ENCODE measurements at places on chromosomes 7 and 10.

DNA sequence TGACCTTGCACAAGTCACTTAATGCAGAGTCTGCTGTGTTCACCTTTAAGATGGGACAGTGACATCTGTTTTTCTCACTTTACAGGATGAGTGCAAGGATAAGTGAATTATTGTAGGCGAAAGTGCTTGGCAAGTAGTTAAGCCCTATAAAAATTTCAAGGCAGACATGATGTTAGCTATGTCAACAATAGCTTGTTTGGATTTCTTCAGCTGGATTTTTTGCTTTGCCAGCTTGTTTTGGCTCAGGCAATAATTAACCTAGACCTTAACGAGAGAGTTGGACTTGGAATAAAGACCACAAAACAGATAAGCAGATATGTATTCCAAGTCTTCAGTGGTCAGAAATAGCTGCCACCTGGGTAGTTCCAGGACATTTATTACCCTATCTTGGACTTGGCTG is 255.2 kb downstream of the ARL4A start:
- peak; percentile 10 for DNase-seq

DNA sequence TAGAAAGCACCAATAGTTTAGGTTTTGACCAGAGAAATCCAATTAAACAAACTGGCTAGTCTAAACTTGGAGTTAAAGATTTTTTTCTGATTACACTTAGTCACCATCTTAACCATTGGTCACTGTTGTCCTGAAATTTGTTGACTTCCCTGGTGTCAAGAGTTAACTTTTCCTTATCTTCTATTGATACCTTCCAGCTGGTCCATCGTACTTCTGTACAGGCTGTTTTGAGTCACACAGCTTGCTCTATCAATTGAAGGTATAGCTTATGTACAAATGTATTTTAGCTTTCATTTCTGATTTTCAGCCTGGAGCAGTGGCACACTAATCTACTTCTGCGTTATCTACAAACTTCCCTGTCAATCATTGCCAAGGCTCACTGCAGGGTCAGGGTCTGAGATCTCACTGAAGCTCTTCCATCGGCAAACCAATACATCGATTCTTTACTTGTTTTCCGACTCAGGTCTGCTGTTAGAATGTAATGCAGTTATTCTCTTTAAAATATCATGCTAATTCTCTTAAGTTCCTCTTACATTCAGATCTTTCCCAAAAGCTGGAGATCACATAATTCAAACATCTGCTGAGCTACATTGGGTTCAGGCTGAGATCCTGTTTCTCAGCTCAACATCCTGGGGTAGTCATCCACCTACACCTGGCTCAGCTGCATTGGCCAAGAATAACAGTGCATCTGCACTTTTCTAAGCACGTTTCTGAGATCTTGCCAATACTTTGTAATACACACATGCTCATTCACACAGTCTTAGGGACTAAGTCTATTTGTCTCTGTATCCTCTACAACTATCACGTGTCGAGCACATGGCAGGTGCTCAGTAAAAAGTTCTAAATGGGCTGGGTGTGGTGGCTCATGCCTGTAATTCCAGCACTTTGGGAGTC is 11.3 kb downstream of the MRPS33 start:
- no peak for DNase-seq

- no peak for DNase-seq
Measured at GRCh38 chr10:22259280-22259679, 41.5 kb upstream of the EBLN1 start.

DNA sequence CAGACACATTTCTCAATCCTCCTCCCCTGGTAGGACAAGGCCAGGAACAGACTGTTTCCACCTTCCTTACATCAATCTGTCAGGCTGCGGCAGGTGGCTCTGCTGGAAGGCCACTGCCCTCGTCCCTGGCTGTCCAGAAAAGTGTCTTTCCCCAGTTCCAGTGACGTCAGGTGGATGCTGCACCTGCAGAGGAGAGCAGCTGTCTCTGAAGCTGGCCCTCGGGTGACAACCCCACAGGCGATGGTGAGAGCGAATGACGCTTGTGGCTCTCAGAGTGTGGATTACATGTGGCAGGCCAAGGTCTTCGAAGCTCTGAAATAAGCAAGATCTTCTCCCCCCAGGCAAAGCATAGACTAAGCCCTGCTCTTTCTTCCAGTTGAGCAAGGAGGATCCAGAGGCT is 146.9 kb upstream of the RET start:
- no peak for DNase-seq

DNA sequence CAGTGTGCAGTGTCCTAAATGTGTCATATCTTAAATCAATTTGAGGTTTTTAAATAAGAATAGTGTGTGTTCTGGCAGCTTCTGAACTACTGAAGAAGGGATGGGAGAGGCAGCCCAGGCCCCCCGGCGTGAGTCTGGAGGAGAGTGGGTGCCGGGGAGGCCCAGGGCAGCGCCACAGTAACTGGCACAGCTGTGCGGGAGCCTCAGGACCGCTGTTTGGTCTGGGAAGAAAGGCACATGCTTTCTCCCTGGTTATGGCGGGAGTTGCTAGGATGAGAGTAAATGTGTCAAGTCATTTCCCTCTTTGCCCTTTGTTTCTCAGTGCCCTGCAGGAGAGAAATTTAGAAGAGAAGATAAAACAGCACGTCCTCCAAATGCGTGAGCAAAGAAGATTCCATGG is 31.9 kb upstream of the PWWP2B start:
- no peak for DNase-seq

GRCh38 chr7:24200407-24200966 is 83.5 kb upstream of the NPY start:
- no peak for DNase-seq

GRCh38 chr7:129532375-129532774 is 30.0 kb downstream of the SMKR1 start:
- DNase-seq, result no peak

DNA sequence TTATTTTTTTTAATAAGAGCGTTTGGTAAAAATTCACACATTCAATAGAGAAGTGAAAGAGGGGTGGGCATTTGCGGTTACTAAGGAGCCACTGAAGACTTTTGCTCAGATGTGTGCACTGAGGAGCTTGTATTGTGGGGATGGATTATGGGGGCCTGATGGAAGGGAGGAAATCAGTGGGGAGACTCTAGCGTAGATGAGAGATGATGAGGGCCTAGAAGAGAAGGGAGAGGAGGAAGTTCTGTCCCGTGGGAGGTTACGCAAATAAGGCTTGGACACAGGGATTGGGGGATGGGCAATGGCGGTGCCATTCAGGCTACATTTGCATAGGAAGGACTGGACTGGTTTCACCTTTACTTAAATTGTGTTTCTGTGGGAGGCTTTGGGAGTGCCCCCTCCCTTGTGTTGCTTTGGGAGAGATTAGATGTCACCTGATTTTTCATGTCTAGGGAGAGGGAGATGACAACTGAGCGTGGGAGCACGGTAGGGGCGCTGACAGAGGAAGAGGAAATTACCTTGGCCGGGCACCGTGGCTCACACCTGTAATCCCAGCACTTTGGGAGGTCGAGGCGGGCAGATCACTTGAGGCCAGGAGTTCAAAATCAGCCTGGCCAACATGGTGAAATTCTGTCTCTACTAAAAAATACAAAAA is 2.2 kb upstream of the HIP1 start:
- DNase-seq, result no peak

- DNase-seq, result no peak
Measured at GRCh38 chr10:128221807-128222206, 95.6 kb upstream of the MKI67 start.

DNA sequence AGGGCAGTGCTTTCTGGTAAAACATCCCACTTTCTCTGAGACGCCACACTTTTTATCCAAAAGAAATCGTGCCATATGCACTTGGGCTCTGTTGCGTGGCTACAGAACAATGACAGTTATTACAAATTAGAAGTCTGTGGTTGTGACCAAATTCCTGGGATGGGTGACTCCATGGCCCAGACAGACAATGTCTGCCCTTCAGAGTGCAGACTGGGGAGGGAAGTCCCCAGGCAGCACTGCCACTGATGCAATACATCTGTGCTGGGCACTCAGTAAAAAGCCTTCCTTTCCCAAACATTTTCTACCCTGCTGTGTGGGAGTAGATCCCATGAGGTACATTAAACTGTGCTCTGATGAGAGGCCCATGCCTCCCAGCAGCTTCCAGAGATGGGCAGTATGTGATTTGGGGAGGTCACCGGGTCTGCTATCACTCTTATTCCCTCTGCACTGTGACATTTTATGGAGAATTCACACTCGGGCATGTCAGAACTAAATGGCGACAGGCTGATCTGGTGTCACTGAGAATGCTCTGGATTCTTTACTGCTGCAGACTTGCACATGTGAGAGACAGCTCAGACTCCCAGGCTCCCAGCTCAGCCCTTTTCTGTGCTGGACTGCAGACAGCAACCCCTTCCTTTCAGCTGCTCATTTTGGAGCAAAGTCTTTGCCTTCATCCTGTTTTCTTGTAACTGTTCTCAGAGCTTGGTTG is 243.5 kb upstream of the ZNF32 start:
- DNase-seq, result no peak

DNA sequence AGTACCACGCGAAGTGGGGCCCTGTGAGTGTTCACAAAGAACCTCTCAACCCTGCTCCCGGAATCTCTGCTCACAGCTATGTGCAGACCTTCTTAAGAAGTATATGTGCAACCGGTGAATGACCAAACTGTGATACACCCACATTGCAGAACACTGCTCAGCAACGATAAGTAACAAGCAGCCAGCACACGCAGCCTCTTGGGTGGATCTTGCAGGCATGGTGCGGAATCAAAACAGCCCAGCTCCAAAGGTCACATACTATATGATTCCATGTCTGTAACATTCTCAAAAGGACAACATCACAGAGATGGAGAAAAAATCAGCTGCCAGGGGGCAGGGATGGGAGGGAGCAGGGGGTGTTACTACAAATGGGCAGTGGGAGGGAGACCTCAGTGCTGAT is 101.6 kb downstream of the DLG5 start:
- no peak for DNase-seq

DNA sequence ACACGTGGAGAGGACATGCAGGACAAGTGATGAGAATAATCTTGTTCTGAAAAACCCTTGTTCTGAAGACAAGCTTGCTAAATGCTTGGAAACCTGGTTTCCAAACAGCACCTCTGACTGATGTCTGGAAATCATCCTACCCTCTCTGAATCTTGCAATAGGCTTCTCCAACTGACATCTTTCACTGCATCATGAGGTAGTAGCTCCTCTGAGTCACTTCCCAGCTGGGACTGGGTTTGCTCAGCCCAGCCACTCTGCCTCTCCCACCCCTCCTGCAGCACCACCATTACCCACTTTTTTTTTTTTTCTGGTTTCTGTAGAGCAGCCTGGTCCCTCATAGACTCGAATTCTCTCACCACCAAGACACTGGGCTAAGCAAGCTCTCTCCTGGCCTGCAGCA is 919.8 kb downstream of the GRID1 start:
- DNase-seq, result no peak

- DNase-seq, result no peak
Measured at GRCh38 chr7:49618028-49618427, 155.4 kb upstream of the VWC2 start.

DNA sequence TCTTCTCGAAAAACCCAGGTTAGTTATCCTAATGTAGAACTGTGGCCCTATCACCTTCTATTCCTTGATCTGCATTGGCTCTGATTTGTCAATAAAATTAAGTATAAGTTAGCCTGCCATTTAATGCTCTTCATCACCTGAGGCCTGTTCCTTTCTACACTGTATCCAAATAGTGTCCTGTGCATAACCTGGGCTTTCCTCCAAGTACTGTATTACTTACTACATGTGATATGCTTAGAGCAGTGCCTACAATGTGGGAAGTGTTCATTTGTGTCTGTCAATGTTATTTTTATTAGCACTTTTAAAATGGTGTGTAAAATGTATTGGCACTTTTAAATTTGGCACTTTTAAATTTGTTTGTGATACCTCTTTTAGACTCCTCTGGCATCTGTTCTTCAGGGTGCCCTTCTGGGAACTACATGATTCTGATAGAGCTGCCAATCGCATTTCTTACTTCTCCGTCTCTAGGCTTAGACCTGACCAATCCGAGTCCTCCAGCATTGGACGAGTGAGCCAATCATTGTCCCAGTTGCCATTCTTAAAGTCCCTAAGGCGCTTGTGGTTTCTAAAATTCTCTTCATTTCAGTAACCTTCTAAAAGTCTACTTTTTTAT is 85.5 kb downstream of the GNAI1 start:
- DNase-seq, result no peak

DNA sequence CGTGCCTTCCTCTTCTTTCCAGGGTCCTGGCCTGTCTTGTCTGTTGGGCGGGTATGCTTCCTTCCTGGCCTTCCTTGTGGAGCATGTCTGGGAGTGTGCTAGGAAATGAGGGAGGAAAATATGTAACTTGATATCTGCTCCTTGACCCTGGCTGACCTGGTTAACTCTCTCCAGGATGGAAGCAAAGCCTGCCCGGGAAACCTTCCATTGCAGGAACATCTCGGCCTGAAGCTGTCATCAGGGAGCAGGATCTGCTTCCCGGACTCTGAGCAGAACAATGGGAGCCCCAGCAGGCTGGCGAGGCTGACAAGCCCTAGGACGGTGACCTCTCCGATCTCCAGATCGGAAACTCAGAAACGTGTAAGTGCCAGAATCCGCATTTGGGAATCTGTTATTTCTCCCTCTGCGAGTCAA is 340.3 kb downstream of the FRMD4A start:
- no peak for DNase-seq

- DNase-seq, result peak; percentile 51
Measured at GRCh38 chr7:82164813-82165212, 278.8 kb downstream of the CACNA2D1 start.

DNA sequence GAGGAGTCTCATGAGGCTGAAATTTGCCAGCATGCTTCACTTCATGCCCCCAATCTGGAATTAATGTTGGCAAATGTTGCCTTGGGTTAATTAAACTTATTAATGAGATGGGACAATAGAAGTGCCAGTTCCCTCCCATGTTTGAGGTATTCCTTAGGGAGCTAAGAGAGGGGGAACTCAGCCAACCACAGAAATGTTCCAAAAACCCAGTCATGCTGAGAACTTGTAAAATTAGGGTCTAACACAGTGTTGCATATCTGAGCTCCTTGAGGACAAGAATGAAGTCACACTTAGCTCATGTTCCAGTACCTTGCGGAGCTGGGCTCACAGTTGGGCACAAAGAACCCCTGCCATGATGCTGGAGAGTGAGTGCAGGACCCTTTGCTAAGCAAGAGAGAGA is 89.4 kb downstream of the OAT start:
- no peak for DNase-seq

DNA sequence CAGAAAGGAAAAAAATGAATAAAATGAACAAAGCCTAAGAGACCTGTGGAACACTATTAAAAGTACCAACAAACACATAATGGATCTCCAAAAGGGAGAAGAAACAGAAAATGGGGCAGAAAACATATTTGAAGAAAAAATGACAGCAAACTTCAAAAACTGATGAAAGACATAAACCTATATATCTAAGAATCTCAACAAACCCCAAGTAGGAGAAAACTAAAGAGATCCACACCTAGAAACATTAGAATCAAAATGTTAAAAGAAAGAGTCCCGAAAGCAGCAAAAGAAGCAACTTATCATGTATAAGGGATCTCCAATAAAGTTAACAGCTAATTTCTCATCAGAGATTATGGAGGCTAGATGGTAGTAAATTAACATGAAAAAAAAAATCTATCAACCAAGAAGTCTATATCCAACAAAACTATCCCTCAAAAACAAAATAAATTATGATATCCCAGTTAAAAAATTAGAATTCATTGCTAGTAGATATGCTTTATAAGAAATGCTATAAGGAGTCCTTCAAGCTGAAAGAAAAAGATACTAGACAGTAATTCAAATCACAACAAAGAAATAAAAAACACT is 68.0 kb downstream of the DNAJC1 start:
- no peak for DNase-seq
